CD4-positive, alpha-beta T cell (primary cell): ENCODE measurements at places on chromosomes 2 and 18.

- no peak for DNase-seq
These were observed 384.3 kb upstream of the LYPD1 start for GRCh38 chr2:133054297-133054696.

GRCh38 chr2:41926614-41927580, 120.9 kb upstream of the PKDCC start:
- DNase-seq = no peak

DNA sequence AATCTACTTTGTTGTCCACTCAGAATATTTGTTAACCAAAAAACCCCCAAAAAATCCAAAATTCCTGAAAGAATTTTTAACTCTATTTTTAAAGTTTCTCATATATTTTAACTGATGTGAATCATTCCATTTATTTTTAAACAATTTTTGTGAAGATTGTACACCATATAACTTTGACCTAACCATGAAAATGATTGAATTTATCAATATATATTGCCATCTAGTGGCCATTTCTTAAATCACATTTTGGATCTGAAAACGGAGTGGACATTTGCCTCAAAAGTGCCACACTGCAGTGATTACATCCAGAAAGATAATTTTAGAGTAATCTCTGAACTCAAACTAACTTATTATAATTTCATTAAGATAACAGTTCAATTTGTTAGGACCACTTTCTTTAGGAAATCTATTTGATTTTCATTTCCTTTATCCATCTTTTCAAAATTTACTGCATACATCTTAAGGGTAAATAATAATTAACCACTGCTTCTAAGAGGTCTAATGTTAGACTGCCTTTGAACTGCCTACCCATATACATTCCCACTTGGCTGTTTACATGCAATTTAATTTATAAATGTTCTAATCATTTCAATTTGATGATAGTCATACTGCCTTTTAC, 71.1 kb downstream of the DSC3 start:
- no peak for DNase-seq

- no peak for DNase-seq
These were observed 128.1 kb upstream of the AQP4 start for GRCh38 chr18:26993568-26993967.

- no peak for DNase-seq
These were observed 117.7 kb downstream of the SATB2 start for GRCh38 chr2:199339891-199340605.
